ENCODE measurements at places on chromosomes 5 and 9.

DNA sequence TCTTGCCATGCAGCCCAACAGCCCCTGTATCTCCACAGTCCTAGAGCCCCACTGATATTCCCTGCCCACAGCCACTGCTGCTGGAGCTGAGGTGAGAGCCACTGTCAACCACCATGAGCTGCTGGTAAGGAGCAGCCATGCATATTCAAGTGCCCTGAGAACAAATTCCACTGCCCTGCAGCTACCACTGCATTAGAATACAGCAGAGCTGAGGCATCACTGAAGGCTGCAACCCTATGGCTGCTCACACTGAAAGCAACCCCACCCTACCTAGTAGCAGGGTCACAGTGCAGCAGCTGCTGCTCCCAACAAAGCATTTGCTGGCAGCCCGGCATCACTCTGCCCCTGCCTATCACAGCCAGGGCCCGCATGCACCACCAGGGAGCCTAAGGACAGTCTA, 68.6 kb downstream of the SKIC3 start:
- DNase-seq: no peak

DNA sequence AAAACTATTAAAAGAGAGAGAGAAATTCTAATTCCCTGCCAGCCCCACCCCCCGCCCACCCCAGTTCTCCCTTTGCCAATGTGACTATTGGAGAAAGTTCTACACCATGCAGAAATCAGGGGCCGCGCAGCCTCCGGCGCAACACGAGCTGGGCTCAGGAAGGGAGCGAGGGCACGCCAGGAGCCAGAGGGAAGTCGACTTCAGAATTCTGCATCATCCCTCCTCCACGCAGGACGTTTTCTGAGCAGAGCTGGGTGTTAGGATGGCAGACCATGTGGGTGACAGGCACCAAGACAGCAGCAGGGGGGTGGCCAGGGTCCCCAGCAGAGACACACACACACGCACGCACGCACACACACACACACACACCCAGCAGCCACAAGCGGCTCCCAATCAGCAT, 72.6 kb downstream of the PTCH1 start:
- DNase-seq: no peak

- no peak for DNase-seq
Measured at GRCh38 chr5:93340881-93341280, 240.1 kb downstream of the NR2F1-AS1 start.

GRCh38 chr5:31445041-31445600, 86.8 kb downstream of the DROSHA start:
- DNase-seq: no peak

DNA sequence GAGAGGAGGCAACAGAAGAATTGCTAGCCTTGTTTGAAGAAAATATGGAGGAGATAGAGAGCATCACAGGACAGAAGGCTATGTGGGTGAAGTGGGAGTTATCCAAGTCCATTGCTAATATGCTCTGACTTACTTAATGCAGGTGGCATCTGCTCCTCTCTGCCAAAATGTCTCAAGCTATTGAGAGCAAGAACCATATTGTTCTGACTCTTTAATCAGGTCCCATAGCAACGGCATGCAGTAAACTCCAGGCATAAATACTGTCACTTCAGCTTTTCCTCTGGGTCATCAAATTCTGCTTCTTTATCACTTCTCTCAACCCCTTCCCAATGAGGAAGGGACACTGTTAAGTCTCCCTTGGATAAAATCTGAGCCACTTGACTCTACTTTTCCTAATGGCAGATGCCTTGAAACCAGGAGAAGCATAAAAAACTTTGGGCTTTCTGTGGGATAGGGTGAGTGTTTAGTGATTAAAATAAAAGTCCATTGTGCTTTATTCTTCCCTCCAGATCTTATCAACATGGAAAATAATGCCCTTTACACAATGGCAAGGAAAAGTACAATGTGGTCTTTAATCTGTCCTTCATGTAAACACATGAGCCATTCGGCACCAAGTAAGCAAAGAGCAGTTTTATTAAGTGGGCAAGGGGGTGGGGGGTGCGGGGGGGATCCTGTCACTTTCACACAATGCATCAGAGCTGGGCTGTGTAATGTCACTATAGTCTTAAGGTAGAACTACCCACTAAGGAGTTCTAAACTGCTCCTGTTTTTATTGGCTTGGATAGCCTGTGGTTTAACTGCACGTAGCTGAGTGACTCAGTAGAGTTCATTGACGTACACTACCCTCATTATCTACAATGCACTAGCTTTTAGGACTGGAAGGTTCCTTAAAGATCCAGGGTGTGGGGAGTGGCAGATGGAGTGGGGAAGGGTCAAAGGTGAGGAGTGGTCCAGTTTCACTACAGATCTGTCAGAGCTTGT, 71.0 kb upstream of the TARS1 start:
- no peak for DNase-seq

- DNase-seq: no peak
Measured at GRCh38 chr5:134022333-134022732, 17.6 kb upstream of the VDAC1 start.

DNA sequence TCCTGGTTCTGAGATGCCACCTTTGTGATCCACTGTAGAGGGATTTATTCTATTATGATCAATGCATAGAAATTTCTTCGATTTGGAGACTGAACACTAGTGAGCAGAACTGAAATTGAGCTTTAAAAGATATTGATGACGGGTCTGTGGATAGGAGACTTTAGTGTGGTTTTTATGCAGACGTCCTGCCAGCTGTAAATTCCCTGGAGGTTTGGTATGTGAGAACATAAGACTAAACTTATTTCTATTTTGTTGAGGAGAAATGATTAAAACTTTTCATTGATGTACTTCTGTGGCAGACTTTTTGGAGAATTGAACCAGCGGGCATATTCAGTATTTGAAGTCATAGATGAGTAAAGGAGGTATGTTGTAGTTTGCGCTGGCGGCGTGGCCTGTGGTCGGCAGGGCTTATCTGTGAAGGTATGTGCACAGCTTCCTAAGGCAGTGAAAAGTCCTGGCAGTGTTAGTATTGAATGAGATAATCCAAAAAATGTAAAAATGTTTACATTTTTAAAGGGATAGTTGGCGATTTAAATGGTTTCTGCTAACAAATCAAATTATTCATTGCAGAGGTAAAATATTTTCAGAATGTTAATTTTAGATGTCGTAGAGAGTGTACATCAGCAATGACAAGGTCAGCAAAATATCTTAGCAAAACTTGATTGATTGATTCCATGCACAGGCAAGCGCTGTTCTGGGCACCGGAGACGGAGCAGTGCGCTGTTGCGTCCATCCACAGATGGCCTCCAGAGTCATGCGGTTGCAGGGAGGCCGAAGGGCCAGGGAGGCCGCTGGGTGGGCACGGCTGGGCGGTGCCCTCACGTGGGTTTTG, 20.4 kb downstream of the TENT4A start:
- no peak for DNase-seq

GRCh38 chr5:66720780-66721179, 124.6 kb downstream of the MAST4 start:
- no peak for DNase-seq

GRCh38 chr5:68215898-68216244, 315 bp downstream of the PIK3R1 start:
- DNase-seq: peak; percentile 33

GRCh38 chr9:136868644-136869043, 2.5 kb upstream of the EDF1 start:
- no peak for DNase-seq

DNA sequence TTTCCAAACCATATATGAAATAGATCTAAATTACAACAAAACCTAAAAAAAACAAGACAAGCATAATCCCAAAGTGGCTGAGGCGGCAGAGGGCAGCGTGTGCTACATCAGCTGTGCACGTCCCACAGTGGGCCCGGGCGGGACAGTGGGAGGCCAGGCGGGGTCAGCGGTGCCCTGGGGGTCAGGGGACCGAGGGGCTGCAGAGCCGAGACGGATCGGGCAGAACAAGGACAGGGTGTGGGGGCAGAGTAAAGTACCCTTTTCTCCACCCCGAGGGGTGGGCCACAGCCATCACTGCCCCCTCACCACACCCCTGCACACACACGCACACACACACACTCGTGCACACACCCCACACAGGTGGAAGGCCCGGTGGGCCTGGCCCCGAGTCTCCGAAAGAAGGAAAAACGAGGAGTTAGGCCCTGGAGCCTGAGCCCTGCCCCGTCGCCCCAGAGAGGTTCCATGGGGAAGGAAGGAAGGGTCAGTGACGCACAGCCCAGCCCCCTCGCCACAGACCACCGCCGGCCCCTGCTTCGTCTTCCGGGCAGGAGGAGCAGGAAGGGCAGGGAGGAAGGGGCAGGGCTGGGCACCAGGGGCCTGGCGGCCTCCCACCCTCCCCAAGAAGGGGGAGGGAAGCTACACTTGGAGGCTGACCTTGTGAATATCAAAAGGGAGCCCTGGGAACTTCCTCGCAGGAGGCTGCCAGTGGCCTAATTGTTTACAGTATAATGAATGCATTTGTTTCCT, 49.6 kb upstream of the UBAC1 start:
- no peak for DNase-seq

DNA sequence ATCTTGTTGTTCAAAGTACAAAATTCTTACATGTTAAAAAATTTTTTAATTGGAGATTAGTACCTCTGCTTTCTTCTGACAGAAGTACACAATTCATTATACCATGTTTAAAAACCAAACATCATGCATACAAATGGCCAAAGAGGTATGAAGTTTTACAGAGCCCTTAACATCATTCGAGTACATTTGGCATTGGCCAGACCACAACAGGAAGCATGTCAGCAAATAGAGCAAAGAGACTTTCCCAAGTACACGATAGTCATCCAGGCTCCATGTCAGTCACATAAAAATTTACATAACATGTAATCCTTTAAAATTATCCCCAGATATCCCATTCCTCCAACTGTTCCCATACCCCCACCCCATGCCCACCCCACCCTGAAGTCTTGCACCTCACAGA, 22.5 kb downstream of the HMGCS1 start:
- no peak for DNase-seq

DNA sequence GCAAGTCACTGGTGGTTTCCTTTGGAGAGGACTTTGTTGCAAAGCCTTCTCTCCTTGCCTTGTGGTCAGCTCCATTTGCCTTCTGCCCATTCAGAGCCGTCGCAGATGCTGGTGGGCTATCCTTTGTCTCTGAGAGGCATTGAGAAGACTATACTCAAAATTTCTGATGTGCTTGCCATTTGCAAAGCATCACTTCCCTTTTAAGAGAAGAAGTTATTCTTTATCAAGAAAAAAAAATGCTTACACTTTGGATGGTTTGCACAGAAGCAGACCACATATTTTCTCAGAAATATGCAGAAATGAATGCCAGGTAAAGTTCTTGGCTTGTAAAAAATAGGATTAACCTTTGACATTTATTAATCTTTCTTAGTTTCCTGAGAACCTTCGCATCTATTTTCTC, 195.8 kb upstream of the KLF4 start:
- DNase-seq: no peak

DNA sequence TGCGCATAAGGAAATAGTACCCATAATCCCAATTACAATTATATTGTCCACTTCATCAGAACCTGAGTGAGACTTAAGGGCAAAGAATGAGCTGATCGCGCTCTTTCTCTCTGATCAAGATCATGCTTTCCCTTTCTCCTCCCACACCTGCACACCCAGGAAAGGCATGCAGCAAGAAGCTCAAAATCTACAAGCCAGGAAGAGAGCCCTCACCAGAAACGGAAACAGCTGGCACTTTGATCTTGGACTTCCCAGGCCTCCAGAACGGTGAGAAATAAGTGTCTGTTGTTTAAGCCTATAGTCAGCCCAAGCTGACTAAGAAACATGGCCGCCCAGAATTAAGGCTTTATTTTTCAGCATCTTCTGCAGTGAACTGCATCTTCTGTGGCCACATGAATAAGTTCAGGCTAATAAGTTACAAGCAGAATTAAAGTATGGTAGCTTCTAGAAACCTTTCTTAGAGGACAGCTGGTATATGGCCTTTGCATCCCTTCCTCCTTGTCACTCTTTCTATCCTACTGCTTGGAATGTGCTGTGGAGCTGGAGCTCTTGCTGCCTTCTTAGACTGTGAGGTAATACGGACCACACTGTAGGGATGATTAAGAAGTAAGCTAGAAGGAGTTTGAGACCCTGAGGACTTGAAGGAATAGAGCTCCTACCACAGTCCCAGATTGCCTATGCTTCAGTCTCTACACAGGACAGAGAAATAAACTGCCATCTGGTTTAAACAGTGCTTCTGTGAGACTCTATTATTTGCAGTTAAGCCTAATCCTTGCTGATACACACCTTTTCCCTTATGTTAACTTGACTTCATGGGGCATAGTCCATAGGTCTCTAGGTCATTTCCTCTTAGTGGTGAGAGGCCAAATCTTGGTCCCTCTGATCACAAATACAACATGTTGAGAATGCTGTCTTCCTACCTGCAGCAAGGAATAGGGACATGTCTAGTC, 17.2 kb downstream of the OR2S2 start:
- DNase-seq: no peak

- DNase-seq: no peak
Measured at GRCh38 chr5:171770153-171770552, 15.5 kb upstream of the SMIM23 start.

- no peak for DNase-seq
Measured at GRCh38 chr5:177309351-177310191, 2.1 kb downstream of the MXD3 start.

GRCh38 chr5:1118231-1118698, 6.4 kb upstream of the SLC12A7 start:
- no peak for DNase-seq

DNA sequence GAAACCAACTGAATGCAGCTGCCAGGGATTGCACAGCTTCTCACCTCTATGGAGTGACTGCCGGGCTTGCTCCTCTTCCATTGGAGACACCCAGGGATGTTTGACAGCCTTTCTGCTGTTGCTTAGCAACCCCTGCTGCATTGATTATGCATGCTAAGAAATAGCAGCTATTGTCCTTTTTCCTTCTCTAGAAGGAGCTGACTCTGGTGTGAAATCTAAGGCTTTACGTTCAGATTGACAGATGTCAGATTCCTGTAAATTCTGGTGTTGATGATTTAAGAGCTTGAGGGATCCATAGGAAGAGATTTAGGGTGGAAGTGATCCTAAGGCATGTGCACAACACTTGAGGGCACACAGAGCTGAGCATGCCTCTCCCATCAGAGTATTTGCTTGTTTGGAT, 267.7 kb downstream of the NTRK2 start:
- DNase-seq: no peak

DNA sequence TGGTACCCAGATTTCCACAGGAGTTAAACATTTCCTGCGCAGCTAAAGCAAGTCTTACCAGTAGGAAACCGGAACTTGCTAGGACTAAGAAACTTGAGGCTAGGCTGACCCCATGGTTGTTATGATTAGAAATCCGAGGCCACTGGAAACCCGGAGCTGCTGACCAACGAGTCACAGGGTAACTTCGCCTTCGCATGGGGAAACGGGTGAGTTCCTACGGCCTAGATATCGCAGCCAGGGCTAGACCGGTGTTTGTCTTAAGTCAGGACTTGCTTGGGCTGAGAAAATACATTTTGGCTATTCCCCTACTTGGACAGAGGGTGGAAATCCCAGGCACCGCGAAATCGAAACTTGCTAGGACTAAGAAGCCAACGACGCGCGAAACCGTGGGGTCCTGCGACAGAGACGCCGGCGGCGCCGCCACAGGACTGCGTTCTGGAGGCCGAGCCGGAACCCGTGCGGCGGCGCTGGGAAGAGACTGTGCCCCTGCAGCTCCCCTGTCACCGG, 1.6 kb upstream of the ANXA2R start:
- peak; percentile 94 for DNase-seq

- no peak for DNase-seq
Measured at GRCh38 chr9:126412905-126413304, 86.3 kb downstream of the MVB12B start.

- DNase-seq: no peak
Measured at GRCh38 chr5:93395971-93396379, 185.0 kb downstream of the NR2F1-AS1 start.

- DNase-seq: no peak
Measured at GRCh38 chr5:98755406-98755805, 18.1 kb upstream of the RGMB start.
